NCI-H345 (cell line): ENCODE measurements at places on chromosomes 6 and 20.

GRCh38 chr20:62580052-62580451 lies 62.3 kb upstream of the SLCO4A1 start:
- DNase-seq = peak; percentile 31

GRCh38 chr6:129133770-129134192 lies 250.8 kb downstream of the LAMA2 start:
- no peak for DNase-seq

- DNase-seq = no peak
Measured at GRCh38 chr6:133644548-133644891, 244.4 kb upstream of the TCF21 start.

DNA sequence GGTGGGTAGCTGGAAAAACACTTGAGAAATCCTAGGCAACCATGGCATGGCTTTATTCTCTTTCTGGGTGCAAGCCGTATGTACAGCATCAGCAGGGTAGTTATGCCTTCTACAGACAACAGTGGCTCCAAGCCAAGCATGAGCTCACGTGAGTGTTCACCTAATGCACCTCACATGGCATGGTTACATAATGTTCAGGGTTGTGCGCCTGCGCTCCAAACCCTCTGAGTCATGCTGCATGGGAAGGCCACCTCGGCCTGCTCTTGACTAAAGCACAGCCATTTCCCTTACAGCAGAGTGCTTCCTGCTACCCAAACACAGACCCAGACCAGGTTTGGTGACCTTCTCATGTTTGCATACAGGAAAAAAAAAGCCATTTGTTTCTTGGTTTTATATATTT lies 96.2 kb downstream of the VIP start:
- no peak for DNase-seq

DNA sequence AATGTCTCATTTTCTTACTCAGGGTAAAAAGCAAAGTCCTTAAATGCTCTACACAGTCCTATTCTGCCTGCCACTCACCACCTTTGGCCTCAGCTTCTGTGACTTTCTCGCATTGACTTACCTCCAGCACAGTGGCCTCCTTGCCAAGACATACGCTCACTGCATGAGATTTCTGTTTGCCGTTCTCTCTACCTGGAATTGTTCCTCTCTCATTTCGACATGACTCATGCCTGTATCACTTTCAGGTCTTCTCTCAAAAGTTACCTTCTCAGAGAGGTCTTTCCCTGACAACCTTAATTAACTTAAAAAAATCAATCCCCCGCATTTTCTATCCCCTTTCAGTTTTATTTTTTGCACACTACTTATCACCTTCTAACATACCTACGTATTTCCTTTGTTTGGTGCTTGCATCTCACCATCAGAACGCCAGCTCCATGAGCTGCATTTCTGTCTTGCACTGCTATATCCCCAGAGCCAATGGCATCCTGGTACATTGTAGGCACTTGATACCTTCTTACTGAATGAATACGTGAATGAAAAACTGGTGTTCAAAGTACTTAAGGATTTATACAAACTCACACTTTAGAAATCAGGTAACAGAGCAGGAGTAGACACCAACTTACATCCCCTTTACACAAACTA lies 24.5 kb downstream of the TENT5A start:
- DNase-seq = no peak

DNA sequence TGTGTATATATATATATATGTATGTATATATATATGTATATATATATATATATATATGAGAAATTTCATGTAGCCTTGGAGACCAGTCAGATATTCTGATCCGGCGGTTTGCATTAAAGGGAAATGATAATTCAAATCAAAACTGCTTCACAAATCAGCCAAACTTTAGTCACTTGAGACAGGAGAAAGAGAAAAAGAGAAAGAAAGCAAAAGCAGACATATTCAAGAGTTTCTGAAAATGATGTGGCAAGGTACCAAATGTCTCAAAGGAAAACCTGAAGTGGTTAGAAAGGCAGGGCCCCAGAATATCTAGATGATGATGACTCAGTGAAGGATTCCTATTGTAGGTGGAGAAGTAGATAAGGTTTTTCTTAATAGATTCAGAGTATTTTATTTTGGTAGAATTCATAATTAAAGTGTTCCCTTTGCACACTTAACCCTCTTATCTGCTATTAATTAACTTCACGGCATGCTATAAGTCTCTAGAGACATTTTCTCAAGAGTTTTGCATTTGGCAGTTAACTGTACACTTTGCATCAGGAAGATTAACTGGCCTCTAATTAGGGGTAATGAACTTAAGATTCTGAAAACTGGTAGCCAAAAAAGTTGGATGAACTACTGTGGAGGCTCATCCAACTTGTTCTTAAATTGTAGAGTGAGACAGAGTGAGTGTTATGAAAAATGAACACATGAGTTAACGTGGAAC lies 50.1 kb upstream of the ASF1A start:
- no peak for DNase-seq

- DNase-seq = no peak
Measured at GRCh38 chr6:144335311-144335861, 50.3 kb downstream of the UTRN start.

DNA sequence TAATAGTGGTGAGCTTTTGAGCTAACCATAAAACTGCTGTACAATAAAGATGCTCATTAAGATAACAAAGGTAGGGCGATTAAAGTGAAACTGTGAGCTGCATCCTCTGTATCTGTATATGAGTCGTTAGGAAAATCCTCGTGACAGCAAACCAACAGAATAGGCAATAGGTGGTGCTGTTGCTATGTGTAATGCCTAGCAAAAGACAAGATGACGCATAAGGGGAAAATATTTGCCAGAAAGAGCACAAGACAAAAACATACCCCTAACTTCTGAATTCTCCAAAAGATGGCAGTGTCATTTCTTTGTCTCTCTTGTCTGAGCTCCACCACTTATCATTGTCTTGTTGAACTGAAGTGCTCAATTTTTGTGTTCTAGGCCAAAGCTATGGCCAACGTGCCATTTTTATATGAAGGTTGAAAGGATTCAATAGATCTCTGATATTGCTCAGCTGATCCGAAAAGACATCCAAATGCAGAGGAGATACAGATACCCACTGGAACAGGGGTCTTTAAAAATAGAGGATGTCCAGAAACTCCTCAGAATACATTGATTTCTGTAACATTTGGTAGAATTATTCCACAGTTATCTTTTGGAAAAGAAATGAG lies 56.3 kb upstream of the ANKEF1 start:
- peak; percentile 82 for DNase-seq

- no peak for DNase-seq
Measured at GRCh38 chr6:142753196-142753595, 191.8 kb downstream of the HIVEP2 start.

DNA sequence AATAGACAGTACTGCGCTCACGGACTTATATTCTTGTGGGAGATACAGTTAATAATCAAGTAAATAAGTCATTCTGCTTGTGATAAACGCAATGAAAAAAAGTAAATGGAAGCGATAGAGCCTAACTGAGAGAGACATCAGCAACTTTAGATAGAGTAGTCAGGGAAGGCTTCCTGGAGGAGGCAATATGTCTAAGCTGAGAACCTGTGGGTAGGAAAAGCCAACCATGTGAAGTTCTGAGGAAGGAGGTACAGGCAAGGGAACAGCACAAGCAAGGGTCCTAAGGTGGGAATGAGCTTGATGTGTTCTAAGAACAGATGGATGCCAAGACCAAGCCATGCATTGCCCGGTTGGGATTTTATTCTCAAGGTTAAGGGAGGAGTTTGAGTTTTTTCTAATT lies 7.2 kb upstream of the KCNB1 start:
- DNase-seq = no peak
